ENCODE measurements at places on chromosomes 16 and 17.

DNA sequence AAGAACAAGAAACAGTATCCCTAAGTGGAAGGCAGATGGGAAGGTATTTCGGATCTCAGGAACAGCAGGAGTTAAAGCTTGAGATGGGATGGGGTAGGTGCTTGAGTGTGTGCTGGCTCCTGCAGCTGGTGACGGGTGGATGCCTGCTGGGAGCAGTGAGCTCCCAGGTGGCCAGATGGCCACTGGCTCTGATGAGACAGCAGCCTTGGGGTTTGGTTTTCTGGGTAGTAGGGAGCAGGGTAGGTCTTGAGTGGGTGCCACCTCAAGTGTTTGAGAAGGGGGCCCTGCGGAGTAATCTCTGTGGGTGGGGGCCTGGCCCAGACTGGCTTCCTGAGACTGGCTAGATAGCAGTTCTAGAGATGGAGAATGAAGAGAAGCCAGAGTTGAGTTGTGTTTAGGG is 10.3 kb downstream of the EPN2 start:
- no peak for DNase-seq

DNA sequence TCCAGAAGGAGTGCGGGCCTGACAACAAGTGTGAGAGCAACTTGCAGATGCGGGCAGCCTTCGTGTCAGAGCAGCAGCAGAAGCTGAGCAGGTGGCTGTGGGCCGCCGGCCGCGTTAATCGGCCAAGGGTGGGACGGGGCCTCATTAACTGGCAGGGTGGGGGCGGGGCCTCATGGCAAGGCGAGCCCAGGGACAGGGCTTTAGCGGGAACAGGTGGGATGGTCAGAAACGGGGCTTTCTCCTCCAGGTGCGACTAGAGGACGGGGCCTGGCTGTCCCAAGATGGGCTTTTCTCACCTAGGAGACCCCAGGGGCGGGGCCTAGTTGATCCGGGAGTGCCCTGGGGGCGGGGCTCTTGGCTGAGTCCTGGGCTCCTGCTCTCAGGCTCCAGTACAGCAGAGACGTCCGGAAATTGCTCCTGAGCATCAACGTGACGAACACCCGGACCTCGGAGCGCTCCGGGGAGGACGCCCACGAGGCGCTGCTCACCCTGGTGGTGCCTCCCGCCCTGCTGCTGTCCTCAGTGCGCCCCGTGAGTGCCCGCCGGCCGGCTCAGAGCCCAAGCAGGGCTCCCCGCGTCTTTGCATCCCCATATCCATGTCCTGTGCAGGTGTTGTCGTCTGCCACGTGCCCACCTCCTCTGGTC is 18.4 kb upstream of the PDK2 start:
- DNase-seq: no peak

GRCh38 chr16:49337814-49338350 is 35.7 kb upstream of the C16orf78 start:
- DNase-seq: no peak

DNA sequence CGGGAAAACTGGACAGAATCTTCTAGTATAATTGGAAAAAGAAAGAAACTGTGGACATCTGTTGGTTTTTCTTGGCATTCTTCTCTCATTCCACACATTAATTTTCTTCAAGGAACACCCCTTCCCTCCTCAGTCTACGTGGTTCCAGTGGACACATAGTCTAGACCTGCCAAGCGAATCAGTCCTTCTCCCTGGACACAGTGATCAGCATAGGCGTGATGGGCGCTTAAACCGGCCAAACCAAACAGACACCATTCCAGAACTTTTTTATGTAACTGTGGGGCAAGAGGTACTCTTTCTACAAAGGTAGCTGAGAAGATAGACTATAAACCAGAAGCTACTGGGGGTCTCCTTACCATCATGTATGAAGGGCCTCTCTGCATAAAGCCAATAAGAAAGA is 121.8 kb upstream of the COX10 start:
- no peak for DNase-seq

- no peak for DNase-seq
These were observed 787 bp downstream of the CTCF start for GRCh38 chr16:67562918-67563707.

GRCh38 chr17:10737168-10737622 is 7.4 kb upstream of the TMEM220 start:
- no peak for DNase-seq

GRCh38 chr17:71003736-71004135 is 834.4 kb downstream of the KCNJ2 start:
- DNase-seq: no peak

DNA sequence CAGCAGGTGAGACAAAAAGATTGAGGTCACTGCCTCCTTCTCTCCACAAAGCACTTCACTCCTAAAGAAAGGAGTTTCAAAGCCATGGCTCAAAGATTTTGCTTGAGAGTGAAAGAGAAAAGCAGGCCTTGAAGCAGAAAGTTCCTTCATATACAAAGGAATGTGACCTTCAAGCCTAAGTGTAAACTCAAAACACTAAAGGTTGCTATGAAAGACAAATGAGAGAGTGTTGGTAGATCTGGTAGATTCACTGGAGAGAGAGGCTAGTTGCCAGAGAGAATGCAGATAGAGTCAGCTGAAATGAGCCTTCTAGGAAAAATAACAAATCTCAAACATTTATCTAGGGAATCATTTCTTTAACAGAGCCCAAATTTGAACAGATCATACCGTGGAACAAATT is 305.2 kb downstream of the CDH8 start:
- DNase-seq: no peak
